ENCODE measurements at places on chromosomes 12 and 14.

GRCh38 chr12:103865151-103865730, 24.2 kb upstream of the NT5DC3 start:
- DNase-seq, result no peak

- no peak for DNase-seq
Observed at GRCh38 chr14:103130965-103131364, 7.7 kb downstream of the TNFAIP2 start.

GRCh38 chr14:31118892-31119291, 88.7 kb downstream of the HECTD1 start:
- no peak for DNase-seq

DNA sequence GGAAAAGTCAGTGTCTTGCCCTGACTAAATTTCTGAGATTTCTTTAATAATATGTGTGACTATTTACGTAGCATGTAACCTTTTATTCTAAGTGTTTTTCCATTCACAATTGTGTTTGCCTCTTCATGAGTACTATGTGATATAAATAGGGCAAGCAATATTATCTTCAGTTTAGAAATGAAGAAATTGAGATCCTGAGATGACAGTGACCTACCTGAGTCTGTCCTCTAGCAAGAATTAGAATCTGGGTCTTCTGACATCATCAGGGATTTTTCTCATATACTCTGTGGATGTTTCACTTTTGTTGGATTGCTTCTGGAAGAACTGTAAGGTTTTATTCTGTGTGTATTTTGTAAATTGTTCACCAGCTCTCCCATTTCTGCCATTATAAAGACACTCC, 35.0 kb downstream of the TMTC2 start:
- no peak for DNase-seq

DNA sequence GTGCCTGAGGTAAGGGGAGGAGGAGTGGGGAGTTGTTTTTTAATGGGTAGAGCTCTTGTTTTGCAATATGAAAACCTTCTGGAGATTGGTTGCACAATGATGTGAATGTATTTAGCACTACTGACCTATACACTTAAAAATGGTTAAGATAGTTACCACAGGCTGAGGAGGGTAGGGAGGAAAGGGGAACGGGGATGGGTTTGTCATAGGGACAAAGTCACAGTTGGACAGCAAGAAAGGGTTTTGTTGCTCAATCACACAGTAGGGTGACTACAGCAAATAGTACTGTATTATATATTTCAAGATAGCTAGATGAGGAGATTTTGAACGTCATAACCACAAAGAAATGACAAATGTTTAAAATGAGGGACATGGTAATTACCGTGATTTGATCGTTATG, 1562.4 kb downstream of the AACS start:
- DNase-seq, result no peak

DNA sequence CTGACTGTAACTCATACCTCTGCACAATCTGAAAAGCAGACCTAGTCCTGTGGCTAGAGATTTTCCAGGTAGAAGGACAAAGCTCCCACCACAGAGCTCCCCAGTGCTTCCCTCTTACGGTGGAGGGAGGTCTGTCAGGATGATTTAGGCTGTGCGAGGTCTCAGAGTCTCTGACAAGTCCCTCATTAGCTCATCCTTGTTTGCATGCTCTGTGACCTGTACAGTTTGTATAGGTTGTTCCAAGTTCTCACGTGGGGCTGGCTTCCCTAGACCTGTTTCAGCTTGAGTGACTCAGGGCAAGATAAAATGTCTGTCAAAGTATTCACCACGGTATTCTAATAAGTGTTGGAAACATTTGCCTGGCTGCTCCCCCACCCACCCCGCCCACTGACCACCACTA, 34.8 kb downstream of the ASCL1 start:
- DNase-seq, result no peak

GRCh38 chr12:27571463-27571862, 47.5 kb downstream of the PPFIBP1 start:
- no peak for DNase-seq

DNA sequence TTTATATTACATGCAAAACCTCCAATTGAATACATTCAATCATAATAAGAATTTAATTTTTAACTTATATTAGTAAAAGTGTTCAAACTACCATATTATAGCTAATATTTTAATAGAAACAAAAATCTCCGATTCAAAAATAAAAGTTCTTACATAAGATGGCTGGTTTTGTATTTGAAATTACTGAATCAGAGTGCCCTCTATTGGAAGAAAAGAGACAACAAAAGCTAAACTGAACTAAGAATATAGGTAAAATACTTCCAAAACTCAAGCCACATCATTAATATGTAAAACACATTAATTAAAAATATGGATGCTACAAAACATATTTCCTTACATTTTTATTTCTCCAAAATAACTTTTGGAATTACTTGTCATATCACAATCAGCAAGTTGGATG, 120.3 kb downstream of the GARIN6 start:
- no peak for DNase-seq

- DNase-seq, result no peak
Observed at GRCh38 chr12:41769810-41770209, 374.9 kb downstream of the GXYLT1 start.

- DNase-seq, result no peak
Observed at GRCh38 chr12:89244536-89244935, 107.8 kb downstream of the DUSP6 start.

DNA sequence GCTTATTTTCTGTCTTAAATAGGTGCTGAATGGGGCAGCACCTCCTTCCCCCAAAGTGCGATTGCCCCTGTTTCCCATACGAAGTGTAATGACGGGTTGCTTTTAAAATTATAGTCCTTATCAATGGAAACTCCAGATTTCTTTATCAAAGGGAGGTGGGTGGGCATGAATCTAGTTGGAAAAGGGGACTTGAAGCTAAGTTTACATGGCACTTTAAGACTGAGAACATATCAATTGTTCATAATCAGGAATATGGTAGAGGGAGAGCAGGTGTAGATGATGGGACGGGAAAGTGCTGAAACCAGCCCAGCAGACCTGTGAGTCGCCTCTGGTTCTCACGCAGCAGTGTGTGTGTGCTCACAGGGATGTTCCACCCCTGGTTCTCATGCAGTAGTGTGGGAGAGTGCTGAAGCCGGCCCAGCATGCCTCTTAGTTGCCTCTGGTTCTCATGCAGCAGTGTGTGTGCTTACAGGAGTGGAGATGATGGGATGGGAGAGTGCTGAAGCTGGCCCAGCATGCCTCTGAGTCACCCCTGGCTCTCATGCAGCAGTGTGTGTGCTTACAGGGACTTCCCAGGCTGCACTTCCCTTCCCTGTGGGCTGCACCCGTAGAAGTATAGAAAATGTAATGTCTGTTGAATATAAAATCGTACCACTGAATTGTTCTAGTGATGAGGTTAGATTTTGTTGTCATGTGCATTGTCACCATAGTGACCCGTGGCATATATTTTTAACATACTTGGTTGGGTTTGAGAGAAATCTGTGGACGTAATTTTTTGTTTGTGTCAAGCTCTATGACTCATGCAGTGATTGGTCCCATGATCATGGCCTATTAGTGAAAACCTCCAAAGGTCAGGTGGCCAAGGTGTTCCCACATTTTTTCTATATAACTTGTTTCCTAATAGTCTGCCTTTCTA, 51.6 kb downstream of the GPATCH2L start:
- DNase-seq, result no peak

- DNase-seq, result no peak
Observed at GRCh38 chr12:52735106-52735505, 31.8 kb upstream of the KRT77 start.

DNA sequence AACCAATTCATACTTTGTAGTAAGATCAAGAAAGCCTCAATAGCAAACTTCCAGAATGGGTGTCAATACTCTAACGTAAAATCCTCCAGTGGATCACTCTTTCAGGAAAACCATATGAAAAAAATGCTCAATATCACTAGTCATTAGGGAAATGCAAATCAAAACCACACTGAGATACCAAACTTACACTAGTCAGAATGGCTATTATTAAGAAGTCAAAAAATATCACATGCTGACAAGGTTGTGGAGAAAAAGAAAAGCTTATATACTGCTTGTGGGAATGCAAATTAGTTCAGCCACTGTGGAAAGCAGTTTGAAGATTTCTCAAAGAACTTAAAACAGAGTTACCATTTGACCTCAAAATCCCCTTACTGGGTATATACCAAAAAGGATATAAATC, 49.5 kb upstream of the ATXN7L3B start:
- DNase-seq, result no peak

DNA sequence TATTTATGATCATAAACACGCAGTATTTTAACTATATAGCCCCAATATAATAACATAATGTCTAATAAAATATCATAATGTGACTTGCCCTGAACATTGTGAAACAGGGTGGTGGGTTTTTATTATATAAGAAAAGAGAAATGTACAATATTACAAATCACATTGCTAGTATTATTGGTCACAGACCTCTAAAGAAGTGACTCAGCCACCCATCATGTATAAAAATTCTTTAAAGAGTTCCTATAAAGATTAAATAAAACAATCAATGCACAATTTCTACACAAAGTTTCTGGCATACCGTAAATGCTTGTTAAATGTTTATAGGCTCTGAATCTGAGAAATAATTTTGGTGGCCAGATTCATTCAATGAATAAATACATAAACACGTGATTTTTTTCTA, 28.9 kb downstream of the ABCC9 start:
- no peak for DNase-seq

GRCh38 chr12:32302218-32303173, 96.9 kb upstream of the FGD4 start:
- DNase-seq, result no peak

DNA sequence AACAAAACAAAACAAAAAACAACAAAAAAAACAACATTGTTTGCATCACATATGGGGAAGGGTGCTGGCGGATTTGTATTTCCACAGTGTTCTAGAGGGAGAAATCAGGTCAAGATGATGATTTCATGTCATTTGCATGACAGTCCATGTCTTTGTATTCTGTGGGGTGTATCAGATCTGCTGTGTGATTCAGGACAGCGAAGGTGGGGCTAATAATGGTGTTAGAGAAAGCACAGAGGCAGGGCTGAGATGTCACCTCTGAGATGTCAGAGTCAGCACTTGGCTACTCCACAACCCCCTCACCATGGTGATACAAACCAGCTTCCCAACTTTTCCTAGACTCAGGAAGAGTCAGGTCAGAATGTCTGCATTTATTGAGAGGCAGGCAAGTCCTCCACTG, 543.2 kb downstream of the BCL11B start:
- no peak for DNase-seq

- no peak for DNase-seq
Observed at GRCh38 chr12:124097701-124098100, 124.7 kb downstream of the ZNF664 start.

- DNase-seq, result peak; percentile 39
Observed at GRCh38 chr12:121579190-121579791, 1.5 kb downstream of the KDM2B start.

DNA sequence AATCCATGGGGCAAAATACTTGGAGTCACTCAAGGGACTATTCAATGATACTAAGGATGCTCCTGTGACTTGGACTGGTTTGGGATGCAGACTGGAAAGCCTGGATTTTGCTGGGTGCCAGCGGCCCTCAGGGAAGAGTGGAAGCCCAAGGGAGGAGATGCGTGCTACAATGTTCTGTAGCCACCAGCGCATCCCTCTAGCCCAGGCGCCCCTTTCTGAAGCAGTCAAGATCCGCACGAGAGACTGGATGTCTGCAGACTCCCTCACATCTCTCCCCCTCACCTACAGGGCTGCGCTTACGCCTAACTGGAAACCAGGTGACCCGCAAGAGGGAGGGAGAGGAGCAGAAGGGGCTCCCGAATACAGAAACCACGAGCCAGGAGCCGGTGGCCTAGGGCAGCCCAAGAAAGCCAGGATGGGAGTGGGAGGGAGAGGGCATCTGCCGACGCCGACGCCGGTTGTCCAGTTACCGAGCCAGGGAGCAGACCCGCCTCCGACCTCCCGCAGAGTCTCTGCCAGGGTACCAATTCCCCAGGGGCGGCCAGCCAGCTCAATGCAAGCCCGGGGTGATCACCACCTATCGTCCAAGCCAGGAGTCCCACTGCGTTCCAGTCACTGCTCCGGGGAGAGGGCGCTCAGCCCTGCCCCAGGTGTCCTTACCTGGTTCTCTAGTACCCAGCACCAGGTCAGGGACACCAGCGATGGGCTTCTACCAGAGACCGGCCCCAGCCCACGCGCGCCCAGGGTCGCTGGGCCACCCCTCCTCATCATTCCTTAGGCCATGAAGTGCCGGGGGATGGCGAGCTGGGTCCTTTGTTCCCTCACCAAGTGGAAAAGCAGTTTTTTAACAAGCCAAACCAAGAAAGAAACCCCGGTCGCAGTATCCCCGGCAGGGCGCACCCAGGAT, 1.2 kb downstream of the NTN4 start:
- peak; percentile 27 for DNase-seq

DNA sequence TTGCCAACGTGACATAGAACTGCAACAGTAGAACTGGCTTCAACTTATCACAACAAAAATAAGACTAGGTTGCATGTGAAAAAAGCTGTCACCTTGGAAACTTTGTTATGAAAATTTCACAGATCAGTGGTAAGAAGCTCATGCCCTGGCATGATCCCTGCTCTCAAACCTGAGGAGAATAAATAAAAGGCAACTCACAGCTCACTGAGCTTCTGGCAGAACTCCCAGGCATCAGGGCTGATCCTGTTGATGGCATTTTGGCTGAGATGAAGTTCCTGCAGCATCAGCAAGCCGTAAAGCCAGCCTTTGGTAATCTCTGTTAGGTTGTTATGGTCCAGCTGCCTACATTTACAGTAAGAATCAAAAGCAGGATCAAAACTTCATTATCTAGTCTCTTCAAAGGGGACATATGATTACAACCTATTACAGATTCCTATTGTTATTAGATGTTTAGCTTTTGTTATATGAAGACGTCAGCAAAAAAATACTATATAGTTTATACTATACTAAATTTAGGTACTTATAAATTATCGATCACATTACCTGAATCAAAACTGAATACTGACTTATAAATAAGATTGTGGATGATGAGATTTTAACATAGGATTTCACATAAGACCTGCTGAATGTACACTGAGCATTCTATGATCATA, 32.0 kb downstream of the LRIG3 start:
- peak; percentile 15 for DNase-seq

DNA sequence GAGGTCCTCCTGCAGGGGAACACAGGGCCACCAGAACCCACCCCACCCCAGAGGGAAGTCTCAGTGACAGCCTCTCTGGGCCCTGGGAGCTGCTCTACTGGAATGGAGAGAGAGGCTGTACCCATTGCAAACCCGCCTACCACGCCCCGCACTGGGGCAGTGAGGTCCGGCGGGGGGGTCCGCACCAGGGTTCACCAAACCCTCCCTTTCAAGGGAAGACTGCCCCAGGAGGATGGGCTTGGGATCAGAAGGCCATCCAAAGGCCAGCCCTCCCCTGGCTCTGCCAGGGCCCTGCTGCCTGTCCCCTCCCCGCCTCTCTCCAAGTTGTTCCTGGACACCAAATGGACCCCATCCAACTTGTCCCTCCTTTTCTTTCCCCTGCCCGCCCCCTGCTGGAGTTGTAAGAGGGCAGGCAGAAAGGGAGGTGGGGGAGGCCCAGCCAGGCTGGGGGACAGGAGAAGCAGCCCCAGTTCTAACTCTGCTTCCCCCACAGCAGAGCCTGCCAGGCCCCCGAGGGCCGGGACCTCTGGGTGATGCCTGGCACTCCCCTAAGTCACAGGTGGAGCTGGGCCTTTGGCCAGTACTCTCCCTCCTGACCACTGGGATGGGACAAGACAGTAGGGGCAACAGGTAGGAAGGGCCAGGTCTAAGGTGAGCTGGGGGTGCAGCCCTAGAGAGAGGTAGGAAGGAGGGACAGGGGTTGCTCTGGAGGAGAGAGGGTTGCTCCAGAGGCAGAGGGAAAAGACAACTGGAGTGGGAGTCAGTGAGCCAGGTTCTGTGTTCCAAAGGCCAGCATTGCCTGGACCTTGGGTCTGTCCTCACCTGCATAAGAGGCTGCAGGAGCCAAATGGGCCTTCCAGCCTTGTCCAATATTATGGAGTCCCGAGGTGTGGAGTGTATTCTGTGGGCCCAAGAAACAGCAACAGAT, 3.2 kb upstream of the DIO3 start:
- no peak for DNase-seq

All from amygdala (tissue), 56 donors.